ENCODE measurements at places on chromosomes 6 and 20. TPM values are rescaled to one million over a fixed set of nuclear protein-coding genes. Genes with fewer than 3 reads are reported as not detected.

PLAGL2 gene
- 6.9 TPM for total RNA-seq

DNA sequence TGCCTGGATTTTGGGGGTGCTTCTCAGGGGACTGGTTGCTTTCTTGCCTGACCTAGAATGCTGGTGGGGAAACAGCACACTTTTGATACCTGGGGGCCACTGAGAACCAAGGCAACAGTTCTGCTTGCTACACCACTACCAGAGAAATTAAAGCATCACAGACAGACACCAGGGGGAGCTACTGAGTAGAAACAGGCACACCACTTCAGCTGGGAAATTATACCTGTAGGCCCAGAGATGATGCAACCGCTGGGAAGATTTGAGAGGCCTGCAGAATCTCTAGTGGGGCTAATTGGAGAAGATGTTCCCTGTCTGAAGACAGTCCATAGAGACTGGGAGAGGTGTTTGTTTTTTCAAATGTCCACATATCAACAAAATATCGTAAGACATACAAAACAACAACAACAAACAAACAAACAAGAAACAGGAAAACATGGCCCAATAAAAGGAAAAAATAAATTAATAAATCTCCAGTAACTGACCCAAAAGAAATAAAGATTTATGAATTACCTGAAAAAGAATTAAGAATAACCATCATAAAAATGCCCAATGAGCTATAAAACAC, 129.4 kb upstream of the RIN2 start:
- DNase-seq = peak; percentile 87

PRKN gene
- total RNA-seq = 3.4 TPM

DNA sequence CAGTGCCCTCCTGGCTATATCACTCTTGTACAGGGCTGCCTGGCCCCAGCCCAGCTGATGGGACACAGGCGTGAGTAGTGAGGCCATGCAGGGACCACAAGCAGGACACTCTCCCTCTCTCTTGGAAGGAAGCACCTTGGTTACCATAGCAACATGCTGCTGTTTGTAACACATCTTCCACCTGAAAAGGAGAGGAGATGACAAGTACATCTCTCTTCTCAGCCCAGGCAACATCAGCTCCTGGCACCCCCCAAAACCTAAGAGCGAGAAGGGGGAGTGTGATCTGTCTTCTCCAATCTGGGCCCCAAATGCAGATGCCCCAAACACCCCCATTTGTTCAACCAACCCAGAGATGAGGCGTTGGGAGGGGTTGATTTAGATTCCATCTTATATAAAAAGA, 49.9 kb downstream of the KCNB1 start:
- DNase-seq = no peak

FKBP5 gene
- 7.7 TPM for total RNA-seq

KCNQ2 gene
- 0.13 TPM for total RNA-seq

- DNase-seq = no peak
Observed at GRCh38 chr6:166460473-166461437, 78.0 kb upstream of the MPC1 start.

DNA sequence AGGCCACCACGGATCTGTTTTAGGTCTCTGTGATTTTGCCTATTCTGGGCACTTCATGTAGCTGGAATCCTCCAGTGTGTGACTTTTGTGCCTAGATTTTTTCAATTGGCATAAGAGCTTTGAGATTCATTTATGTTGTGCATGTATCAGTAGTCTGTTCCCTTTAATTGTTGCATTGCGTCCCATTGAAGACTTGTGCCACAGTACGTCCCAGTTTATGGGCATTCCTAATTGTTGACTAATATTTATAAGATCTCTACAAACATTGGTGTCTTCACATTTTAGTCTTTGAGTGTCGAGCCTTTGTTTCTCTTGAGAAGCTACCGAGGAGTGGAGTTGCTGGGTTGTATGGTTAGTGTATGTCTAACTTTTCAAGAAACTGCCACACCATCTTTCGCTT, 704 bp upstream of the FAM210B start:
- DNase-seq = peak; percentile 32

SLC4A11 gene
- total RNA-seq = 1.3 TPM
